ENCODE measurements at places on chromosomes 6 and 20.

DNA sequence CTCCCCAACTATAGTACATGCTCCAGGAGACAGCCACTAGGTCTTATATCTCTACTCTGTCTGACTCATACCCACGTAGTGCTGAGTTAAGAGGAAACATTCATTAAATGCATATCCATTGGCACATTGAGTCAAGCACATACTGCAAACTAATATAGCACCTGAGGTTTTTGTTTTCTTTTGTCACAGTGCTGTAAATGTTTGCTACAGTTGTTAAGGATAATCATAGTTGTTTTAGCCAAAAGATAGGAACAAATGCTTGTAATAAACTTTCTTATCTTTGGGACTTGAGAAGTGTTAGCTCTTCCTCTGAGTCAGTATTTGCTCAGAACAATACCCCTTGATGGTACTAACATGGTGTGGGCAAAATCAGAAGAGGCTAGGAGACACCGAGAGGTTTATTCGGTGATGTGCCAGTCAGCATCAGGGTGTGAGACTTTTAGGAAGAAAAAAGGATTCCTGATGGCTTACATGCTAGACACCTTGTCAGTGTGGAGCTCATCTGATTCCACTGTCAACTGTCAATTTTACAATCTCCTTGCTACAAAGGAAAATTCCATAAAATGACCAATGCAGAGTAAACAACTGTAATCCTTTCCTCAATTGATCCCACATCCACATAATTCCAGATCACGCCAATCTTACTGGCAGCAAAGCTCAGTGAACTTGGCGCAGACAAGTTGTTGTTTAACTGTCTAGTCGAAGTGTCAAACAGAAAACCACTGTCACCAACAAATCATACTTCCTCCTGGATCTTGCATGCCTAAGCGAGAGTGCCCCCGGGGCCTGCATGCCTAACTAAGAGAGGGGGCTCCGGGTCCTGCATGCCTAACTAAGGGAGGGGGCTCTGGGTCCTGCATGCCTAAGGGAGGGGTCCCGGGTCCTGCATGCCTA, 36.1 kb downstream of the ELOVL2 start:
- DNase-seq, result no peak

- no peak for DNase-seq
Measured at GRCh38 chr6:163513570-163514166, 99.2 kb downstream of the QKI start.

DNA sequence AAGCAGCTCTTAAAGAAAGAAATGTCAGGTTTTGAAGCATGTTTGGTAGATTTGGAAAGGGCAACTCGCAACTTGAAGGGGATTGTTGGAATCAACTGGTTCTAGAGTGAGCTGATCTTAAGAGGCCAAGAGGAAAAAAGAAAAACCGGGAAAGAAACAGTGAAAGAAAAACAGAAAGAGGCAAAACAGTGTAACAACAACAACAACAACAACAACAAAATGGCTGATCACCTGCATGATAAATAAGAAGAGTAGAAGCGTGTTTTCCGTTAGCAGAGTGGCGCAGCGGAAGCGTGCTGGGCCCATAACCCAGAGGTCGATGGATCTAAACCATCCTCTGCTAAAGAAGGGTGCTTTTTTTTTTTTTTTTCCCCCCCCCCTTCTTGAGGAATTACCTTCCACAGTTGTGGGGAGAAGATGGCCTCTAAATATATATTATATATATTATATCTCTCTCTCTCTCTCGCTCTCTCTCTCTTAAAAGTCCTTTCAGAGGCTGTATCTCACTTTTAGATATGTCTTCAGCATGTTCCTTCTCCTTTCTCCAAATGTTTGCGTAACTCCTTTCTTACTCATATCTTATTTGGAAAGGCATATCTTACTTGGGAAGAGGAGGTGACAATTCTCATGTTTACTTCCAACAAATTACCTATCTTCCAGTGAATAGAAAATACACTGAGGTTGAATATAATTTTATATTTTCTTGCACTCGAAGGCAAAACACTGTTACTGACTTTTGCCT, 134.4 kb downstream of the OR2B2 start:
- no peak for DNase-seq

DNA sequence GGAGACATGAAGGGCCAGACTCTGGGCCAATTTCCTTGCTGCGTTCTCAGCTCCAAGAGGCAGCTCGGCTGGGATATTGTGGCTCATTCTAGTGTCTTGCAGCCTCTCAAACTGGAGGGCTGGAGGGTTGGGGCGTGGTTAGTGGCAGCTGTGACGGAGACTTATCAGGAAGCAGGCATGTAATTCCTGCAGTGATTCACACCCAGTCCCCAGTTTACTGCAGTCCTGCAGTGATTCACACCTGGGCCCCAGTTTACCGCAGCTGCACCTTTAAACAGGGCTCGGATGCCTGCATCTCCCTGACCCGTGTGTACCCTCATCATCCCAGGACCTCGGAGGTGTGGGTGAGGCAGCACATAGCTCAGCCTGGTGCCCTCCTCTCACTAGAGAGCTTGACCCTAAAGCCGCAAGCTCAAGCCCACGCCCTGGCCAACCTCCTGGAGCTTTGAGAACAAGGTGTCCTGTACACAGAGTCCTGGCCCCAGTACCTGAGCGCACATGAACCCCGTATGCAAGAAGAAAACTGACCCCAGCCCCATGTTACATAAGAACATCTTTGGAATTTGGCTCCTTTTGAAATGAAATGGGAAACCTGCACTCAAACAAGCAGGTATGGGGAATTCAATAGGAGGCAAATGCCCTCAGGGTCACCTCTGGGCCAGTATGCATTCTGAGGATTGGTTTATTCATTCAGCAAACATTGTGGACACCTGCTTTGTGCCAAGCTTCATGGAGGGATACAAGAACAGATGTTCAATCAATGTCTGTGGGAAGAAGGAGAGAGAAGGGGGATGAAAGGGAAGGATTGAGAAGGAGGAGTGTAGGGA, 55.3 kb upstream of the FAM83D start:
- no peak for DNase-seq

- DNase-seq, result peak; percentile 45
Measured at GRCh38 chr6:158649289-158650143, at the start of gene SYTL3. TSS of gene SYTL3 (plus strand) at chr6:158650054. CDS start at chr6:158663269, 13,215 bp downstream.

- no peak for DNase-seq
Measured at GRCh38 chr6:20511852-20512251, 22.4 kb upstream of the CDKAL1 start.

DNA sequence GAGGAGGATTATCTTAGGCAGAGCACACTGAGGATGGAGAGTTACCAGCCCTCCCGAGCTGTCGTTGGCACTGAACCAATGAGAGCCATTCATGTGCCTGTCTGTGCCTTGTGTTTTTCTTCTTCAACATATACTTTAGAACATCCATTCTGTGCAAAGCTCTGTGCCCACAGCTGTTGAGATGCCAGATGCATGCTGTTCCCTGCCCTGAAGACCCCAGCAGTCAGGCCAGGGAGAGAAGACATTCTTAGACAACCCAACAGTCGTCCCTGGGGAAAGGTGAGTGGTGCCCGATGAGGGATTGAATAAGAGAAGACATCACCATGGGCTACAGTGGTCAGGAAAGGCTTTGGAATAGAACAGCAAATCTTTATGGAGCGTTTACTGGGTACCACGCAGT, 114.1 kb downstream of the NRN1 start:
- no peak for DNase-seq

- no peak for DNase-seq
Measured at GRCh38 chr6:99901596-99902384, 92.2 kb downstream of the MCHR2 start.

GRCh38 chr6:161918109-161918531, 644.3 kb upstream of the AGPAT4 start:
- no peak for DNase-seq

- DNase-seq, result no peak
Measured at GRCh38 chr6:26044140-26045064, 42.8 kb upstream of the HFE start.

DNA sequence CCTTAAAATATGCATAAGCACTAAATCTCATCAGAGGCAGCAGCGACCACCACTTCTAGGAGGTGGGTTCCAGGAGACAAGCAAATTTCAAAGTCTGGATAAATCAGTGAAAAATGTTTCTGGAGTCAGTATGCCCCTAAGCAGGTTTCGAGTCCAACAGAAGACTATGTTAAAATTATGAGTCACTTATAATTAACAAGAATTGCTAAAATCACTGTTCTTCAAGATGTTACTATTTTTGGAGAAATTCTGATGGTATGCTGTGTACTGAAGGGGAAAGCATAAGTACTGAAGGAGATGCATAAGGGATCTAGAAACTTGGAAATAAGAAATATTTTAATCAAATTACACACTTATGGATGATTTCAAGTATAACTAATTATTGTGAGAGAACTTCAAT, 58.0 kb downstream of the DTNBP1 start:
- DNase-seq, result no peak

DNA sequence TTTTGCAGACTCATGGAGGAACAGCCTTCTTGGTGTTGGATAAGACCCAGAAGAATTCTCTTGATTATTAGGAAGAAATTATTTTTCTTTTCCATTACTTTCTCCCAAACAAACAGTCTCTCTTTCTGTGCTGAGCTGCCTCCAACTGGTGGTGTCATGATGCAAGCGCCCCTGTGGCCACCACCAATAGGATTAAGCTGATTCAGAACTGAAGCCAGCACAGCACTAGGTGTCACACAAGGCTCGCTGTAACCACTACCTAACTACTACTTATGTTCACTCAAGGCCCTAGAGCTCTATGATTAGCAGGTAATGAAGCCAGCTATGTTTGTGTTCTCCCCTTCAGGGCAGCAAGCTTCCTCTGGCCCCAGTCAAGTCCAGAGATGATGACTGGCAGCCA, 123.4 kb downstream of the HTR1B start:
- DNase-seq, result no peak

DNA sequence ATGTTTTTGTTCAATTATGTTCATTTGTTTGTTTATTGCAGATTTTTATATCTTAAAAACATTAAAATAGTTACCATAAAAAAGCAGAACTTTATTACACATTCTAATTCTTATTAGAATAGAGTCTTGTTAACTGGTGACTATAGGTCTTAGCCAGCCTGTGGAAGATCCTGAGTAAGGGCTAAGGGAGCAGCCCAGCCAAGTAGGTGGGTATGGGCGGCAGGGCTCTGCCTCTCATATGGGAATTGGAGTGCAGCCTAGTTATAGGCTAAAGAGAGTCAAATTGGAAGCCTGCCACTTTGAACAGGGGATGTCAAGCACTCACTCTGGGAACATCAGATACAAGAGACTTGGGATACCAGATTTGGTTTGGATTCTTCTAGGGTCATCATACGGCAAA, 10.5 kb upstream of the HSF2 start:
- no peak for DNase-seq

DNA sequence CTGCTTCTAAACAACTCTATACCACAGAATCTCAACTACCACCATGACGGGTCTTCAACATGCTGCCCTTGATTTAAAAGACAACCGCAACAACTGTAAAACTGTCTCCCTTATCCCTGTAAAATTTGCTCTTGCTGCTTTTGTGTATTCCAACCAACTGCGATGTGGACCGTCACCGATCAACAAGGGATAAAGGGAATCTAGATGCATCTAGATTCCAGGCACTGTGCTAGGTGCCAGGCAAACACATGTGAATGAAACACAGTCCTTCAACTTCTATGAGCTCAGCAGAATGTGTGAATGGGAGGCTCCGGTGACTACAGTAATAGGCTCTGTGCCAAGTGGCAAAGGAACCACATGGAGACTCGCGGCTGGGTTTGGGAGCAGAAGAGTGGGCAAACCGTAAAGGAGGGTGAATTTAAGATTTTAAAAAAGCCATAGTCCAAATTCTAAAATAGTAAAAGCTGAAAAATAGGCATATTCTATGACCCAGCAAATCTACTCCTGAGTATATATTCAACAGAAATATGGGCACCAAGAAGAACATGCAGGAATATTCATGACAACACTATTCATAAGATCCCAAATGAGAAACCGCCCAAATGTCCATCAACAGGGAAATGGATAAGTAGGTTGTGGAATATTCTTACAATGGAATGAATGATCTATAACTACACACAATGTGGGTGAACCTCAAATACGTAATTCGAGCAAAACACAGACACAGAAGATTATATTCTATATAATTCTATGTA, 3.7 kb upstream of the PRND start:
- DNase-seq, result no peak

GRCh38 chr6:50381099-50381415, 331.3 kb upstream of the DEFB112 start:
- DNase-seq, result no peak

GRCh38 chr20:3751675-3752385, 15.7 kb downstream of the ADISSP start:
- no peak for DNase-seq

- no peak for DNase-seq
Measured at GRCh38 chr6:69027861-69028260, 392.8 kb downstream of the ADGRB3 start.

DNA sequence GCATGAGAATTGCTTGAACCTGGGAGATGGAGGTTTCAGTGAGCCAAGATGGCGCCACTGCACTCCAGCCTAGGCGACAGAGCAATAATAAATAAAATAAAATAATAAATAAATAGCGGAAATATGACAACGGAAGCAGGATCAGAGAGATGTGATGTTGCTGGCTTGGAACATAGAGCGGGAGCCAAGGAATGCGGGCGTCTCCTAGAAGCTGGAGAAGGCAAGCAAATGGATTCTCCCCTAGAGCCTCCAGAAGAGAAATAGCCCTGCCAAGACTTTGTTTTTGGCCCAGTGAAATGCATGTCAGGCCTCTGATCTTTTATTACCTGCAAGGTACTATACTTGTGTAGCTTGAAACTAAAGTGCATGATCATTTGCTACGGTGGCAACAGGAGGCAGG, 12.4 kb downstream of the KIAA1755 start:
- no peak for DNase-seq

DNA sequence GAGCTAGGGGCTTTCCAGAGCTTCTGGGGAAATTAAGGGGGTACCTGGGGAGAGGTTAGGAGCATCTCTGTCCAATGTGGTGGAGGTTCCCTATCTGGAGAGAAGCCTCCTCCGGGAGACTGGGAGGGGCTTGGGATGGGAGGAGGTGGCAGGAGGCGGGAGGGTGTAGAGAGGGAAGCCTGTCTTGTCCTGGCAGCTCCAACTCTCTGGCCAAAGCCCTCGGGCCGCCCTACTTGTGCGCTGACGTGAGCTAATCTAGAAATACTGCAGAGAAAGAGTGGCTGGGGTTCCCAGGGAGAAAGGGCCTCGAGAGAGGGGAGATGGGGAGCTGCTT, 1.6 kb upstream of the SLC32A1 start:
- no peak for DNase-seq

DNA sequence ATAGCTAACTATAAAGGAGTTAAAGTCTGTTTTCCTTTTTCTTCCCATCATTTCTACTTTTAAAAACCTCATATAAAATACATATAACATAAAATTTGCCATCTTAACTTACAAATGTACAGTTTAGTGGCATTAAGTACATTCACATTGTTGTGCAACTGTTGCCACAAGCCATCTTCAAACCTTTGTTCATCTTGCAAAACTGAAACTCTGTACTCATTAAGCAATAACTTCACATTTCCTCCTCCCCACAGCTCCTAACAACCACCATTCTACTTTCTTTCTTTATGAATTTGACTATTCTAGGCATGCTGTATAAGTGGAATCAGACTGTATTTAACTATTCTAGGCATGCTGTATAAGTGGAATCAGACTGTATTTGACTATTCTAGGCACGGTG, 4.5 kb downstream of the CCDC170 start:
- no peak for DNase-seq

GRCh38 chr6:125863023-125863422, 72.3 kb downstream of the NCOA7 start:
- no peak for DNase-seq

- DNase-seq, result no peak
Measured at GRCh38 chr6:12336121-12336971, 46.2 kb downstream of the EDN1 start.

- DNase-seq, result no peak
Measured at GRCh38 chr20:56409521-56409920, 2.5 kb upstream of the CASS4 start.

- no peak for DNase-seq
Measured at GRCh38 chr6:145132709-145133108, 602.6 kb downstream of the EPM2A start.

All from stimulated activated CD8-positive, alpha-beta memory T cell treated with anti-CD3 and anti-CD28 coated beads, Interleukin-12 subunit alpha, Interleukin-12 subunit beta, amount 100 ng/mL, for 1 hour (primary cell).